ENCODE measurements at places on chromosomes 2 and 18.

DNA sequence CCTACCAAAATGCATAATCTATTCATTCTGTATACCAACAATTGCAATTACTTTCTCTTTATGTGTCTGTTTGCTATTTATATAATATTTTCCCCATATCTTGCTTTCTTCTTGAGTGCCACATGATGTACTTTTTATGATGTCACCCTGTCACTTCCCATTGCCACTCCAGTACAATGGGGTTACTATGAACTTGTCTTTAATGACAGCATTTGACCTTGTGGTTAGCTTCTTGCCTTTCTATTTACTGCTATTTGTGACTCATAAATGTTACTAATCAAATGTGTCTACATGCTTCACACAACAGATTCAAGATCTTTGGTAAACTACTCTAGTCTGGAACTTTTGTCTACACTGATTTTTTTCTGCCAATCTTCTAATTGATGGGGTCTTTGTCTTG, 486.3 kb downstream of the NR4A2 start:
- H3K4me1 ChIP-seq, result peaks cover 17% of the 10 kb centered on the region
- H3K27ac ChIP-seq, result no peak overlapping the region
- H3K27me3 ChIP-seq, result peaks cover 1% of the 10 kb centered on the region
- no peaks in the 10 kb centered on the region for H3K36me3 ChIP-seq

- H3K27me3 ChIP-seq, result peaks cover 4% of the 10 kb centered on the region
- H3K4me1 ChIP-seq, result peaks cover 5% of the 10 kb centered on the region
- no peaks in the 10 kb centered on the region for H3K36me3 ChIP-seq
- H3K27ac ChIP-seq, result no peak overlapping the region
- peak overlapping the region; percentile 58 for H3K4me3 ChIP-seq
- DNase-seq, result no peak
Observed at GRCh38 chr2:138504092-138504491, 2.5 kb downstream of the SPOPL start.

DNA sequence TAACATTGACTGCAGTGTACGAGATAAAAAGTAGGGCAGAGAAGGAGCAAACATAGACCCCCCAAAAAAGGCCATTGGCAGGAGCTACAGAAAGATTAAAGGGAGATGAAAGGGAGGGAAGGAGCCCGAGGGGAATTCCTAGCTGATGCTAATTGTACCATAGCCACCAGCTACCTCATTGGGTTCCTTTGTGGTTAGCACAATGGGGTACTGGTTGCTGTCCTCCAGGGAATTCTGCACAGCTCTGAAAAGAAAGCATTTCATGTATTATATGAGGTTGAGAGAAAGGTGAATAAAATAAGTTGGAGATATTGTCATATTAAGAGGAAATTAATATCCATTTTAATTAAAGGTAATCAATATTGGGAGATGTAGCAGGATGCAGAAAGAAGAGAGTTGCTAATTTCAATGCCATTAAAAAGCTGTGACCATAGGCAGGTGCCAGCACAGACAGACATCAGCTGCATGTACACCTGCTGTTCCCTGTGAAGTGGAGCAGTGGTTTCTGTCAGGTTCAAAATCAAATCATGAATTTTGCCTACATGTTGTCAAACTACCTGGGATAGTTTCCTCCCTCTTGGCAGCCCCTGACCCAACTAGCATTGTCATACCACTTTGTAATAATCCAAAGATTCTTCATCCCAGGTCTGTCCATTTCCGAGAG, 185.4 kb upstream of the DLGAP1 start:
- no peaks in the 10 kb centered on the region for H3K36me3 ChIP-seq
- peak overlapping the region; percentile 3 for H3K4me3 ChIP-seq
- H3K27me3 ChIP-seq, result no peaks in the 10 kb centered on the region
- peak overlapping the region; percentile 40 for H3K27ac ChIP-seq
- DNase-seq, result no peak

GRCh38 chr18:63079114-63079513, 240.5 kb downstream of the BCL2 start:
- no peak for DNase-seq
- peaks cover 8% of the 10 kb centered on the region for H3K4me1 ChIP-seq
- no peaks in the 10 kb centered on the region for H3K27me3 ChIP-seq

Measured in glutamatergic neuron (in vitro differentiated cells).